RCC 7860 (cell line): ENCODE measurements at places on chromosomes 5 and 9.
A peak's percentile ranks its signal among the peaks of the same experiment; 100 is the strongest.

DNA sequence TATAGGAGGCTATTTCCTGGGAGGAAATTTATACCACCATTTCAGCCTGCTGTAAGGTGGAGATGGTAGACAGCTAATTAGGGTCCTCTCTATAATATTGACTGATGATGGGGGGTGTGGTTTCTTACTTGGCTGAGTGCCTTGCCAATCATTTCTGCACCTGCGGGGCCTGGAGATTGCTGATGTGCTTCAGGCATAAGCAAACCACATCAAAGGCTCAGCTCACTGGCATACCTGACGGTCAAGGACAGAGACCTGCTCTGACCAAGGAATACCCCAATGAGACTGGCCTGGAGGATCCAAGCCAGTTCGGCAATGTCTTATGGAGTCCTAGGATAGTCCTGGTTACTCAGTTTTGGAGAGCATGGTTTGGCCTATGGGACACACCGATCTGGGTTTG, 29.5 kb downstream of the ANKH start:
- DNase-seq: no peak

DNA sequence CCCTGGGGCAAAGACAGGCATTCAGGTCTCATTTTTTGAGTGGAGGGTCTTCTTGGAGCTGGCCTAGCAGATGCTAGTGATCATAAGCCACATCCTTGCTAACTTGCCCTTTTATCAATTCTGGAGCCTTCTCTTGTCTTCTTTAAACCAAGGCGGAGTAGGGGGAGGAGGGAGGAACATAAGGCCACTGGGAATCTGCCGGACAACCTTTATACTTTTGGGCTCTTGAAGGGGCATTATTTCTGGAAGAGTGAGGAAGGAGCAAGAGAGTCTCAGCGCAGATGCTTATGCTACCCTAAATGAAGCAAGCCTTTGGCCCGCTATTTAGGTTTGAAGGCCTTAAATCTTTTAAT, 2.0 kb downstream of the TMEFF1 start:
- no peak for DNase-seq

DNA sequence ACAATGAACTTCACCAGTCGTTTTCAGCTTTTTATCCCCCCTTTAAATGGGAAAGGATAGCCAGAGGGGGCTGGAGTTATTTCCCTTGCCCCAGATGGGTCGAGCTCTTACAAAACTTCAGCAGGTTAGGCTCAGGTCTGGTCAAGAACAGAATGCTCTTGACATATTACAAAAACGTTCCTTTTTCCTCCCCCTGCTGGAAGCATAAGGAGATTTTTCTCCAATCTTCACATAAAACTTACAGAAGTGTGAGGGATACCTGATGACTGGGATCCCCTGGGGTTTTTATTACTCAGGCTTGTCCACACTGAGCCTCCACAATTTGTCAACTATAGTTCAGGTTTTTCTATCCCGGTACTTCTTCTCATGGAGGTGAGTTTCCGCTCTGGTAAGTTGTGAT, 60.8 kb downstream of the CSF2 start:
- peak; percentile 24 for DNase-seq

DNA sequence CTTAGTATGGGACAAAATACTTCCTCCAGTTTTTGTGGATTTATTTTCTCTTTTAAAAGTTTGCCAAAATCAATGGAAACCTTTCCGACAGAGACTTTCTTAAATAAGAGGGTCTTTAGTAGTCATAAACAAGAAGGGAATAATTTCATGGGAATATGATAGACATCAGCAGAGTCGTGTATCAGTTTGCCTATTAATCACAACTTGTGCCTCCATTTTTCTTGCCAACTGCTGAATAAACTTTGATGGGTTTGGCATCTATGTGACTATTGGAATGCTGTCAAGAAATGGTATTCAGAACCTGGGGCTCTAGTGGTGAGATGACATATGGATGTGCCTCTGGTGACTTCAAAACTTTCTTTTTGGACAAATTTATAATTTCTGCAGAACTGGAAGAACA, 1668.2 kb downstream of the MAT2B start:
- DNase-seq: no peak

DNA sequence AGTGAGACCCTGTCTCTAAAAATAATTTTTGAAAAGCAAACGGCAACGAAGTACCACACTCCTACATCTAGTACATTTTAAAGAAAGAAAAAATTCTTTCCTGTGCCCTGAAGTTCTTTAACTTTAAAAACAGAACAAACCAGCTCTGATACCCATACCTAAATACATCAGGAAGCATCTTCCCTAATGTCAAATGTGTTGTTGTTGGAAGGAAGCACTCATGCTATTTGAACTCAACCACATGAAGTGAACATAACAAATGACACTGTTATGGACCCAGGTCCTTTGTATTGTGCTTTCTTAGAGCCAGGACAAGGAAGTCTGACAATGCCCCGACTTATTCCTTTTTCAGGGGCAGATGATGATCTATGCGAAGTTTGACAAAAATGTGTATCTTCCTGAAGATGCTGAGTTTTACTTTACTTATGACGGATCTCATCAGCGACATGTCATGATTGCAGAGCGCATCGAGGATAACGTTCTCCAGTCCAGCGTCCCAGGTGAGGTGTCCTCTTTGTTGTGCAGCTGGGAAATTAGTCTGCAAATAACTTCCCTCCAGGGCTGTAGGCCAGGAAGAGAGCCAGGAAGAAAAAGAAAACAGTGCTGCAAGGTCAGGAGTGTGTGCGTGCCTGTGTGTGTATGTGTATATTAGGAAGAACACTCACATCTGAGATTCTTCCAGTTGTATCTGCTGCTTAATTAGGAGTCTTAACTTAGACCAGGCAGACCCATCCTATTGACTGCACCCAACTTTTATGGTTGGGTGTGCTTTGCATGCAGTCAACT, 123.7 kb downstream of the ARHGEF28 start:
- DNase-seq: no peak

GRCh38 chr5:9919306-9920030, 289.3 kb upstream of the TAS2R1 start:
- no peak for DNase-seq

DNA sequence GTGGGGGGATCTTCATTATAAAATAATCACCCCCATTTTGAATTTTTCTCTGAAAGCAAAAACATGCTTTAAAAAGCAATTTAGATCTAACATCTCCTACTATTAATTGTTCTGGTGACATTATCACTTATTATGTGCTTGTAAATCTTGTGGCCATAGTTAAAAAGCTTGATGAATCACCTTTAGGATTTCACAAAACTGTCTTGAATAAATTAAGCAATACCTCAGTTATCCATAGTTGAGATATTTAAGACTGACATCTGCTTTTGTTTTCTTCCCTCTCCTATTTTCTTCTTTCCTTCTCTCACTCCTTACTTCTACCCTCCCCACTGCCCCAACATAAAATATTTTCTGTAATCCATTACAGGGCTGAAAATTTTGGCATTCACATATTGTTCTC, 84.8 kb downstream of the SLC1A3 start:
- no peak for DNase-seq

GRCh38 chr5:159602434-159602833, 272.1 kb upstream of the IL12B start:
- DNase-seq: no peak

- no peak for DNase-seq
These were observed 88.4 kb downstream of the PTCD2 start for GRCh38 chr5:72408603-72409002.

GRCh38 chr5:64788156-64788555, 19.4 kb downstream of the CWC27 start:
- no peak for DNase-seq

DNA sequence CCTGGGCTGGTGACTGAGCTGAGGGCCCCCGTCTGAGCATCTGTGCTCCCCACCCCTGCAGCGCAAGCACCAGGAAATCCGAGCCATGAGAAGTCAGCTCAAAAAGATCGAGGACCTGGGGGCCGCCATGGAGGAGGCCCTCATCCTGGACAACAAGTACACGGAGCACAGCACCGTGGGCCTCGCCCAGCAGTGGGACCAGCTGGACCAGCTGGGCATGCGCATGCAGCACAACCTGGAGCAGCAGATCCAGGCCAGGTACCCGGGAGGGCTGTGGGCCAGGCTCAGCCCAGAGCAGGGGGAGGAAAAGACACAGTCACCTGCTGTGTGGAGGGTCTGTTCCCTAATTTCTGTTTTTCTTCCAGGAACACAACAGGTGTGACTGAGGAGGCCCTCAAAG, 24.6 kb downstream of the DYNC2I2 start:
- no peak for DNase-seq

- peak; percentile 83 for DNase-seq
These were observed 154.2 kb downstream of the DOCK2 start for GRCh38 chr5:169791251-169791650.

- DNase-seq: no peak
These were observed 3.8 kb downstream of the LARP1 start for GRCh38 chr5:154758977-154759376.

GRCh38 chr5:160262151-160263074, 33.1 kb downstream of the FABP6 start:
- DNase-seq: no peak

GRCh38 chr9:9563817-9564216, 1049.0 kb downstream of the PTPRD start:
- no peak for DNase-seq

DNA sequence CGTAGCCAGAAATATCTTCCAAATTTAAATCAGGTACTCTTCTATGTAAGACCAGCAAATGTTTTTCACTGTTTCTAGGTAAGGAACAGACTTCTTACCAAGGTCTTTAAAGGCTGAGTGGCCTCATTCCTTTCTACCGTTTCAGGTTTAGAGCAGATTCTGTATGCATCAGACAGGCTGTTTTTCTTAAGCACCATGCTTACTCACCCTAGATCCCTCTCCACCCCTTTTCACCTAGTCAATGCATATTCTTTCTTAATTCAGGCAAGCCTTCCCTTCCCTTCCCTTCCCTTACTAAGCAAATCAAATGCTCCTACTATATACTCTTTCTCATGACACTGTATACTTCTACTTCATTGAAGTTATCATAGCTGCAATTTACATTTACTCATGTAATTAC, 70.7 kb downstream of the RFX3 start:
- no peak for DNase-seq

GRCh38 chr5:169089343-169089742, 211.6 kb downstream of the SLIT3 start:
- DNase-seq: no peak

DNA sequence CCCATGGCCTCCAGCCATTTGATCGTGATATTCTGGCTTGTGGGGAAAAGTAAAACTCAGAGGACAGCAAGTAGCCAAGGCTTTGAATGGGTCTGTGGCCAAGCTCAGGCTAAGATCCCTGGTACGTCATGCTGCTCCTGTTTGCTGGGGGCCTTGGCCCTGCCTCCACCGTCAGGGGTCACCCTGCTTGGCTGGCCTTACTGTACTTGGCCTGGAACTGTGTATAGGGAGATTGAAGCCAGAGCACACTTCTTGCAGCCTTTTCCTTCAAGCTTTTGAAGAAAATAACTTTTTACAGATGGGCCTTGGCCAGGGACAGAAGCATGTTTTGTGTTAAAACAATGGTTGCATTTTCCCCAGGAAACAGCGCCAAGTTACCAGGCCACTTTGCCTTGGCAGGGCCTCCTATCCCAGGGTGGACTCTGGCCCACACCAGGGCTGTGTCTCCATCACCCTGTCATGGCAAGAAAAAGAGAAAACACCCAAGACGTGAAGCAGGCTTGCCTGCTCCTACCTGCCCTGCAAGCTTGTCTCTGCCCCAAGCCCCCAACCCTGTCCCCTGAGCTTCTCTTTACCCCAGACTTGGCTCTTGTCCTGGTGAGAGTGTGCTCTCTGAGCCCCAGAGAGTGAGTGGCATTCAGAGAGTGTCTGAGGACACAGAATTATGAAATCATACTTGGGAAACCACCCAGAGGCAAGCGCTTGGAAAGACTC, 286.9 kb downstream of the GADD45G start:
- no peak for DNase-seq

DNA sequence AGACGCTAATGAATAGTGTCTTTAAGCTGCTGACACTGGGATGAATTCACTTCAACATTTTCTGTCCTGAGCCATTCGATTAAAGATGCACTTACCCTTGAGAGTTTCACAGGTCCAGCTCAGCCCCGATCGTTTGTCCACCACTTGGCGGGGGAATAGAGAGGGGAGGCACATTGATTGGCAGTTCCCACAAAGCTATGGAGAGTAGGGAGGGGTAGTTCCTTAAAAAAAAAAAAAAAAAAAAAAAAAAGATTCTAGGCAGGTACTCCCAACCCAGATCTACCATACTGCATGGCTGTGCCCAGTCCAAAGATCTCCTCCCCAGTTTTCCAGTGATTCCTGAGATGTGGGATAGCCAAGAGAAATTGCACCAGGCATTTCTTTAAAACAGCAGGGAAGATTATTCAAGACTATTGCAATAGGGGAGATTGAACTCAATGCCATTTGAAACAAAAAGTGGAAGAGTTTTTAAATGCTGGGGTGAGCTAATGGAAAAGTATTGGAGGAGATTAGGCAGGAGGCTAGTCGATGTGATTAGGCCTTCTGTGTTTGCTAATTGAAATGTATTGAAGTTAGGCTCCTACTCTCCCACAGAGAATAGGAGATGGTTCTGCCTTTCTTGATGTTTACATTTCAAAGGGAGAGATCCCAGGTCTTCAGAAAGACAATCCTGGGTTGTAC, 2217.4 kb upstream of the WWC1 start:
- DNase-seq: no peak

DNA sequence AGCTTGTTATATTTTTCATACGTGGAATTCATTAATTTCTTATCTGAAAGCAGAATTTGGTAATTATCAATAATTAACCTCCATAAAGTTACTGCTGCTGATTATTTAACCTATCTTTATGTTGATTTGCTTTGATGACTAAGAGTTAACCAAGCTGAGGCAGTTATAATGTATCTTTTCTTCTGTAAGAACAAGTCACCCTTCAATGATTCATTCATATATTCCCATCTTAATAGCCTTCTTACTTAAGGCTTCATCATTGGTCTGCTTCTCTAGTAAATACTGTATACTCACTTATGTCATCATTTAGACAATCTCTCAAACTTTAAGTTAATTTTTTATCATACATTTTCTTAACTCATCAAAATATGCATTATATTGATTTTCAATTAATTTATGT, 592.2 kb downstream of the ANXA1 start:
- peak; percentile 25 for DNase-seq

GRCh38 chr5:161691911-161692310, 6.4 kb downstream of the GABRA6 start:
- DNase-seq: no peak

GRCh38 chr9:113886026-113886369, 9.9 kb downstream of the ZNF618 start:
- DNase-seq: no peak

- DNase-seq: no peak
These were observed 1295.6 kb upstream of the CDH6 start for GRCh38 chr5:29897916-29898315.

DNA sequence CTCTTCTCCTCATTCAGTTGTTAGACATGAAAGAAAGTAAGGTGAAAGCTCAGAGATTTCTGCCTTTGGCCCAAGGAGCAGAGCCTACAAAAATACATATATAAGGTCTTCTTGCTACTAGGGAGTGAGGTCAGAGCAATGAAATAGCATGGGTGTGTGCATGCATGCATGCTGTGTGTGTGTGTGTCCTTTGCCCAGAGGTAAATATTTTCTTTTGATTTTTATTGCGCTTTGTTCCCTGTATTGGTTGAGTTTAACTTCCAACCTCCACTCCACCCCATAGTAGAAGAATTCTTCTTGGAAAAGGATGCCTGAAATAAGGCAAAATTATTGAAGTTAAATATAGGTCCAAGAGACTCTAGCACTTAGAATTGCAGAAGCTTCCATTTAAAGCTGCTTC, 248.0 kb upstream of the PTGER4 start:
- no peak for DNase-seq

GRCh38 chr9:70760228-70760627, 345.8 kb upstream of the KLF9 start:
- no peak for DNase-seq
